Fibroblast of pulmonary artery (primary cell): ENCODE measurements at places on chromosomes 7 and 10.

DNA sequence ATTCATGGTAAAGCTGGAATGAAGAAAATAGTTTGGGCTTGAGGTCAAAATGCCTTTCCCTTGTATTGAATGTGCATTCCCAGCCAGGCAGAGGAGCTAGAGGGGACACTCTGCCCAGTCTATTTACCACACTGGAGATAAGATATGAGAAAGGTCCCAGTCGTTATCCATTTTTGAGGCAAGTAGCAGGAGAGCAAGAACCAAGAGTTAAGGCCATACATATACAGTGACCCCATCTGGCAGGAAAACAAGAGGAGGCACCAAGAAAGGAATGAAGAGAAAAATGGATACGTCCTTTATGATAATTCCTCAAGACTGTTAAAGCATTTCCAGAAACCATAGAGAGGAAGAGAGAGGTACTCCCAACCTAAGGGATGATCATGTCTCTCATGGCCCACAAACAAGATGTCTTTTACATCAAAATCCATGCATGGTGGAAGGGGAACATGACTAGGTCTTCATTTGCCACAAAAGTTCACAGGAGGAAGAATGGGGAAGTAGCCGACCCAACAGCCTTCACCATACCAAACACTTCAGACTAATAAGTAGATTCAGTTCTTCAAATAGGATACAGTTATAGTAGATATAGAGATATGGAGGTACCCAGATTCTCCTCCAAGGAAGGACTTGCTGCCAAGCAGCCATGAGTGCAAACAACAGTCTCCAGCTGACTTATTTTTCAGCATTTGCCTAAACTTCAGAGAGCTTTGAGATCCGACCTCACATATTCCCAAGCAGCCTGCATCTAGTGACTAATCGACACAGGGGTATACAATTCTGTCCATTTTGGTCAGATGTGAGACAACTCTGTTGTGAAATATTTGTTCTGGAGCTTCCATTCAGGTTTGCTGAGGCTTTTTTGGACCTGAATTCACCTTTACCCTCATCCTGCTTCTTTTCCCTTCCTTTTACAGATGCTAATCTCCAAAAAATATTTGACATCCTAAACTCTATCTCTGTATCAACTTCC is 61.1 kb upstream of the CCDC71L start:
- no peak for DNase-seq

DNA sequence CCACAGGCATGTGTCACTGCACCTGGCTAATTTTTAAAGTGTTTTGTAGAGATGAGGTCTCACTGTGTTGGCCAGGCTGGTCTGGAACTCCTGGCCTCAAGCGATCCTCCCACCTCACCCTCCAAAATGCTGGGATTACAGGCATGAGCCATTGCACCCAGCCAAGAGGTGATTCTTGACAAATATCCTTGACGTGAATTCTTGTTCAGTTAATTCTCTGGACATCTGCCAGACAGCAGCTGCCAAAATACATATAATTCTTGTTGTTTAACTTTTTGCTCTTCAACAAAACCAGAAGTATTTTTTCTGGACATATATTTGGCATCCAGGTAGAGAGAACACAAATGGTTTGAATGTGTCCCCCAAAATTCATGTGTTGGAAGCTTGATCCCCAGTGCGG is 3.2 kb downstream of the ACADSB start:
- DNase-seq = no peak

GRCh38 chr7:31950091-31950755 is 120.0 kb downstream of the PDE1C start:
- peak; percentile 9 for DNase-seq

DNA sequence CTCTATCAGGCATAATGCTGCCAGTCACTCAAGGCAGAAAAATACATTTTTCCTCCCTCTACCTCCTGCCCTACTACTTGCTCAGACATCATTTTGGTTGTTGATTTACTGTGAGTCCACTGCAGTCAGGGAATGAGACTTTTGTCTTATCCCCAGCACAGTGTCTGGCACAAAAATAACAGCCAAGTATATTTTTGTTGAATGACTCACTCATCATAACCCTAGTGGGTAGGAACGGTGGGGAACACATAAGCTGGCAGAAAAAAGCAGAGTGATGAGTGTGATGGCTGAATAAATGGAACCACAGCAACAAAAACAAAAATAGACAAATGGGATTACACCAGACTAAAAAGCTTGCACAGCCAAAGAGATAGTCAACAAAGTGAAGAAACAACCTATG is 65.8 kb upstream of the LAMB4 start:
- peak; percentile 45 for DNase-seq

DNA sequence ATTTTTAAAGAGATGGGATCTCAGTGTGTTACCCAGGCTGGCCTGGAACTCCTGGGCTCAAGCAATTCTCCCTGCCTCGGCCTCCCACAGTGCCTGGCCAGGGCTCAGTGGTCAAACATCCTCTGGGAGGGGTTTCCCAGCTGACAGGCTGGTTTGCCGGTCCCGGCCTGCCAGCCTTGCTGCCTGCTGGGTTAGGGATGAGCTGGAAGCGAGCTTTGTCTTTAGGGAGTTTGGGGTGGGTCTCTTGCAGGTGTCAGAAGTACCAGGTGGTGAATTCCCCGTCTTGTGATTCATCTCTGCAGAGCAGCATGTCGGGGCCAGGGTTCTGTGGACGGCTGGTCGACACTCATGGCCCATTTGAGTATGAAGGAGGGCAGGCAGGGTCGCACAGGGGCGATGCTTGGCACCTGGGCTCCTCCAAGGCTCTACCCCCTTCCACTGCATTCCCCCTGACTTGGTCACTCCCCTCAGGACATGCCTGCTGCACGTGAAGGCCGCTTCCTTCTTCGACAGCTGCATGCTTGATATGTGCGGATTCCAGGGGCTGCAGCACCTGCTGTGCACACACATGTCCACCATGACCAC is 30.3 kb downstream of the ZAN start:
- no peak for DNase-seq

GRCh38 chr7:6393667-6394056 is 54.1 kb downstream of the DAGLB start:
- no peak for DNase-seq

DNA sequence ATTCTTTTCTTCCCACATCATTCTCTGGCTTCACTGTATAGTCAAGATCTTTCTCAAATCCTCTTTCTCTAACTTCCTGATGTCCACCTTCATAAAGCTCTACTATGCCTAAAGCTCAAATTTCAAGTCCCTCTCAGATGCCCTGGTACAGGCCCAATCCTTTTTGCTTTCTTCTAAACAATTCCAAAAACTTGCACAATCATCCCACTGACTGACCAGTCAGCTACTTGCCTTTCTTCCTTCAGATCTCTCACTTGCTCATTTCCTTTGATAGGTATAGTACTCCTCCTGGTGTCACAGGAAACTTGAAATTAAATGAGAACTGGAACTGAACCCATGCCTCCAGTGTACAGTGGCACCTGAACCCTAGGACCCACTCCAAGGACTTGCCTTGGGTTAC is 18.2 kb downstream of the SEC31B start:
- DNase-seq = peak; percentile 35

DNA sequence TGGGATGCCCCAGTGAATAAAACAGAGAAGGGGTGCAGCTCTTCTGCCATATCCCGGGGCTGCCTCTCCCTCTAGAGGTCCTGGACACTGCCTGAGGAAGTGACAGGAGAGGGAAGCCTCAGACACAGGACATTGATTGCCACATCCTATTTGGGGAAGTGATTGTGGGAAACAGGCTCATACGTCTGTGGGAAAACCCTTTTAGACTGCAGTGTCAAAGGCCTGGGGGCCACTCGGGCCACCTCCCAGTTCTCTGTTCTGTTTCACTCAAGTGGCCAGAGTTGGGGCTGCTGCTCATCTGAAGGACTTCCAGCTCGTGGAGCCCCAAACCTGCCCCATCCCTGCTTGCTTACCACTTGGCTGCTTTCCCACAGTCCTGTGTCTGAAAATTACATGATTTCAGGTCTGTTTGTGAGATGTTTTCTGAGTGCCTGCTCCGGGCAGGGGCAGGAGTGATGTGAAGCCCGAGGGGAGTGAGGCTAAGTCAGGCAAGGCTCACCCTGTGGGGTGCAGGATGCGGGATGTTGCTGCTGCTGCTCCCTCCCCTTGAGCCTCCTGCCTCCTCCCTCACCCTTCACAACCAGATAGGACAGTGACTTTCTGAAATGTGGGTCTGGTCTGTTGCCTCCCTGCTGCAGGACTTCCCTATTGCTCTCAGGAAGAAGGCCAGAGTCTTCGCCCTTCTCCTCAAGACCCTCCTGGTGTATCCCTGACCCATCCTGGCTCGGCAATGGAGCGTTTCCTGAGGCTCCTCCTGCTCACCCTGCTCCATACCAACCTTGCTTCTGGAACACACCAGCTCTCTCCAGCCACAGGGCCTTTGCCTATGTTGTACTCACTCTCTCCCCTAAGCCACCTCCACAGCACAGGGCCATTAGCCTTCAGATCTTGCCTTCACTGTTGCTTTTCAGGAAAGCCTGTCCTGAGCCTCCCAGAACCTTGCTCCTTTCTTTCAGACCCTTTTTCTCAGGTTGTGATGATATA is 58.4 kb downstream of the NEURL1 start:
- DNase-seq = no peak

DNA sequence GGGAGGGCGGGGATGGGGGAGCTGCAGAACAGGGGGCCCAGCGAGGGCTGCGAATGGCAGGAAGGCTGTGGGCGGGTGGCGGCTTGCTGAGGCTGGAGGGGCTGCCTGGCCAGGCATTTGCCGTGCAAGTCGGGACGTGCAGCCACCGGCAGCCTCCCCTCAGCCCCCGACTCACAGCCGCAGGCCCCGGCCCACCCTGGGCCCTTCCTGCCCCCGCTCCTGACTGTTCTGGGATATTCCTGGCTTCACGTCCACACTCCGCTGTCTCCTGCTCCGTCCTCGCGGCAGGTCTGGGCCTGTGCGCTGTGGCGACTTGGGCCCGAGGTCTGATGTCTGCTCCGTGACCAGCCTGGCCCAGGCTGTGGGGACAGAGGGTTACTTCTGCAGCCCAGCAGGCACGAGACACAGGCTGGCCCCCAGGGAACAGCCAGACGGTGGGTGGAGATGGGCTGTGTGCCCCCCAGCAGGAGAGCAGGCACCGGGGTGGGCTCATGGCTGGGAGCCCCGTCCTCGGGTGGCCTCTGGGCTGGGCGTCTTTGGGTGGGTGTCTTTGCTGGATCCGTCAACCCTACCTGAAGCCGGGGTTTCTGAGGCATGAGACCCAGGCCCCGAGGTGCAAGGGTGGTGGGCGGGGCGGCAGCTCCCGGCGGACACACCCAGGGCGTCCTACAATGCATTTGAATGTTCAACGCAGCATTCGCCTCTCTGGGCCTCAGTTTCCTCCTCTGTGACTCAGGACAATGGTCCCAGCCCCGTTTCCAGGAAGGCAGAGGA is 86.5 kb downstream of the FOXL3 start:
- no peak for DNase-seq

- DNase-seq = no peak
These were observed 103.6 kb downstream of the HGF start for GRCh38 chr7:81666209-81666608.

DNA sequence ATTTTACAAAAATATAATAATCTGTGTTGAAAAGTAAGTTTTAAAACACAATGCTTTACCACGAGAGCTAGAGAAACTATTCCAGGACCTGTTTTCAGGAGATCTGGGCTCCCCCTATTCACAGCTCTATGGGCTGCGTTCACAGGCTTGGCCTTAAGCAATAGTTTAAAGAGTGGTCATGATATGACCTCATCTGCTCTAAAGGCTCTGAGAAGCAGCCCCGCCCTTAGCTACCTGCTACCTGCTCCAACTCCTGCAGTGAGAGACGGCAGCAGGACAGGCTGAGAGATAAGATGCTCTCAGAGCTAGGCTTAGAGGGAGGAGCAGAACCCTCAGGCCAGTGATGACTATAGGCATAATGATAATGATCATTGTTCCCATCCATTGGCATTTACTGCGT is 12.6 kb downstream of the ALOX5 start:
- DNase-seq = no peak

DNA sequence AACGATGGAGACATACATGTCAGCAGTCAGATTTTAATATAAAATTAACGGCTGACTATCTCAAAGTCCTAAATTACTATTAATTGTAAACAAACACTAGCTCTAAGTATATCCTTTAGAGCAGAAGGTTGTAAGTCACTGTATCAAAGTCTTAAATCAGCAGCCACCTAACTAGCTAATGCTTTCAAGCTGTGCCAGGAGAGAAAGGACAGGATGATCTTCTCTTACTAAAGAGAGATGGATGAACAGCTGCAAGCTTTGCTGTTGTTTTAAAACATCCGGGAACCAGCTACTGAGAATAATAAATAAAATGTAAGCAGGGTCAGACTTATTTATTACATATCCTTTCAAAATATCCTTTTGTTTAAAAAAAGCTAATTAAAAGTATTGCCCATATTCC is 24.0 kb upstream of the ABLIM1 start:
- no peak for DNase-seq

DNA sequence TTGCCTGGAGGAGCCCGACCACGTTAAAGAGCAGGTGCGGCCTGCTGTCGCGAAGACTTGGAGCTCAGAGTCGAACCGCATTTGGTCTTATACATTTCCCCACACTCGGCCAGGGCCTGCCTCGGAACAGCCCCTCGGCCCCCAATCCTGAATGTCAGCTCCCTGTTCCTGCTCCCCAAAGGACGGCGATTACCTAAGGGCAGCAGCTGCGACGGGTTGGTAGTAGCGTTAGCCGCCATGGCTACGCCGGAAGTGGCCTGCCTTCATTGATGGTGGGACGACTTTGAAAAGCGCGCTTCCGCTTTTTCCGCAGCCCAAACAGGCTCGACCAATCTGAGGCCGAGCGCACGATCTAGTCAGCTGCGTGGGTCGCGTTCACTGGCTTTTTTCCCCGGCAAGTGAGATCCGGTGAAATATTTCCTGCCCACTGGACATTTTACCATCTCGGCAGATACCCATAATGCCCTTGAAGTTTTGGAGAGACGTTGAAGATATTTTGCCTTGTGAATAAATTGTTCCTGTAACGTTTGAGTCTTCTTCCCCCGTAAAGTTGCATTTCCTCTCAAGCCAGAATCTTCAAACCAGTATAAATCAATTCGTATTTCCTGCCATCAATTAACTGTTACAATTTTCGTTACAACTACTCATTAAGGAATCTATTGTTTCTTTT is at the start of gene LSM5:
Gene LSM5 (minus strand): TSS at position 254 of the 670 bp plus-strand sequence. CDS start 15 bp downstream, at position 239.
- peak; percentile 96 for DNase-seq

DNA sequence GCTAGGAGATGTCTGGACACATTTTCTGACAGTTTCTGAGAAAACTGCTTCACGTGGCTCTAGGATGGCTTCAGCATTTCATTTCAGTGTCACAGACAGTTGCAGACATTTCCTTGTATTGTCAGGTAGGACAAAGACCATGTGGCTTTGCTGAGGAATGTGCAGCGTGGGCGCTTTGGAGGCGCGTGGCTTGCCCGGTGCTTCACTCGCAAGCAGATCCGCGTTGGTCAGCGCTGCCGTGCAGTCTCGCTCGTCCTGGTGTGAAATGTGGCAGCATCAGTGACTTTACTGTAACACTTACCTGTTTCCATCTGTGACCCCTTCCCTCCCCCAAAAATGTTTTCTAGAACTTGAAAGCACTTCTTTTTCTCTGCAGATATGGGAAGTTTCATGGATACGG is 340.5 kb downstream of the SDK1 start:
- no peak for DNase-seq
